Upper lobe of right lung (tissue), 1 donor: ENCODE measurements at places on chromosomes 2 and 18. TPM values are rescaled to one million over a fixed set of nuclear protein-coding genes. Genes with fewer than 3 reads are reported as not detected.

Gene STON1
- total RNA-seq, result 35.2 TPM

DNA sequence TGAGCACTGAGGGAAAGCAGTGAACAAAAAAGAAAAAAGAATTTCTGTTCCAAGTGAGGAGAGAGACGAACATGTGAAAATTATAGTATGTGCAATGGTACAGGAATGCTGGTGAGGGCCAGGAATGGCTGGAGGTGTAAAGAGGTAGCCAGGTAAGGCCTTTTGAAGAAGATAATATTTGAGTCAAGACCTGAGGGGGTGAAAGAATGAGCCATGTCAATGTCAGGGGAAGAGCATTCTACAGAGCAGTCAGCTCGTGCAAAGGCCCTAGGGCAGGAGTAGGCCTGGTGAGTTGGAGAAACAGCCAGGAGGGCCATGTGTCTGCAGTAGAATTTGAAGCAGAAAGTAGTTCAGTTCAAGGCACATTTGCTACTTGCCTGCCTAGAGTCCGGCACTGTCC is 12.4 kb upstream of the RPL31 start:
- H3K4me1 ChIP-seq, result no peaks in the 10 kb centered on the region
- H3K36me3 ChIP-seq, result peaks cover 4% of the 10 kb centered on the region
- no peaks in the 10 kb centered on the region for H3K27me3 ChIP-seq
- no peak overlapping the region for H3K4me3 ChIP-seq

- no peaks in the 10 kb centered on the region for H3K4me1 ChIP-seq
- no peak for DNase-seq
- H3K27ac ChIP-seq, result no peak overlapping the region
These were observed 22.8 kb upstream of the LYPD1 start for GRCh38 chr2:132692816-132693215.

DNA sequence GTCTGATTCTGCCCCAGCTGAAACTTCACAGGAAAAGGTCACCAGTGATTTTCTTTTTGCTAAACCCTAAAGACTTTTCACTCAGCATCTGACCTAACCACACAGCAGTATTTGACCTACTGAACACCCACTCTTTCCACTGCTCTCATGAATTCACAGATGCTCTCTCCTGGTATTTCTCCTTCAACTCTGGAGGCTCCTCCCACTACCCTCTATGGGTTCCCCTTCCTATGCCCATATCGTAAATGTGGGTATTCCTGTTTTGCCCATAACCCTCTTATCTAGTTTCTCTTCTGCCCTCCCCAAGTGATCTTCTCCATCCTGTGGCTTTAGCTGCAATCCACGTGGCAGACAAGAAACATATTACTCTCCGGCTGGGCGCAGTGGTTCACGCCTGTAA is 7.6 kb downstream of the PLEKHM3 start:
- H3K4me1 ChIP-seq, result peaks cover 15% of the 10 kb centered on the region
- no peak overlapping the region for H3K4me3 ChIP-seq
- H3K27ac ChIP-seq, result no peak overlapping the region
